ENCODE measurements at places on chromosomes 1 and 21.

DNA sequence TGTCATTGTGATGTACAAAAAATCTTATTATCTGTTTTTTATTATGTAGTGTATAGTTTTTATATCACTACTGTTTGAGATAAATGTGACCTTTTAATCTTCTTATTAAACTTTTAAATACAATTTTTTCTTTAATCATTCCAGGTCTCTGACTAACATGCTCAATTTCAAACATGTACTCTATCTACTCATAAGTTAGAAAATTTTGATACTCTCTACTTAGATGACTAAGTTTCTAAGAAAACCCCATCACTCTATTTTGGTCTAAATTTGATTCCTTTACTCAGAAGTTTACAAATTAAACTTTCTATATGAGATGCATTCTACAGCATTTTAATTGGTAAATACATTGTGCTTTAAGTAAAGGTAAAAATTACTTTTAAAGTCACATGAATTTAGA lies 544.0 kb downstream of the PTBP2 start:
- DNase-seq, result no peak

GRCh38 chr1:24910751-24911650 lies 19.1 kb downstream of the RUNX3 start:
- DNase-seq, result no peak

DNA sequence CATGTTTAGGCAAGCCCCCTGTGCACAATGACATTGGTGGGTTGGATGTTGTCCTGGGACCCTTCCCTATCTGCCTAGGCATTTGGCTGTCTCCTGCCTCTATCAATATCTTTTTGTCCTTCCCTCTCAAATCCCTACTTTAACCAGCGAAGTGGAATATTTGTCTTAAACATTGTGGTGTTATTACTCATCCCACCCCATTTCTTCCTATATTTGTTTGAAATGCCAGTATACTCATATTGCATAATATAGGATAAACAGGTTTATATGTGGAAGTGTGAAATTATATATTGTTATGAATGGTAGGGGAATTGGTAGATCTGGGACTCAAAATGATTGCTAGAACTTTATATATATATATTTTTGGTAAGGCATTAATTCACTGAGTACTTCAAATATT lies 80.0 kb downstream of the ADGRL2 start:
- no peak for DNase-seq

DNA sequence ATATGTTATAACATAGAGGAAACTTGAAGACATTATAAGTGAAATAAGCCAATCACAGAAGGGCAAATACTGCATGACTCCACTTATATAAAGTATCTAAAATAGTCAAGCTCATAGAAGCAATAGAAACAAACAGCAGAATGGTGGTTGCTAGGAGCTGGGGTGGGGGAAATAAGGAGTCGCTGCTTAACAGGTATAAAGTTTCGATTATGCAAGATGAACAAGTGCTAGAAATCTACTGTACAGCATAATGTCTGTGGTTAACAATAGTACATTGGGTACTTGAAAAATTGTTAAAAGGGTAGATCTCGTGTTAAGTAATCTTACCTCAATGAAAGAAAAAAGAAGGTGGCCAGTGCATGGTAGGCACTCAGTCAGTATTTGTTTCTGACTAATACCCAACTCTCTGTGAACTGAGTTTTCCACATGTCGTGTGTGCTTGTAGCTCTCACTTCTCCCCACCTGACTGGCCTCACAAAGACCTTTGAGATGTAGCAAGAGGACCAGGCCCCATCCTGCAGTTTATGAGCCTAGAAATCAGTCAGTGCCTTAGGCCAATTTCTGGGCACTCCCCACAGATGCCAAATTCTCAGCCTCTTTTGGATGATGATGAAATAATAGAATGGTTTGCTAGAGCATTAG lies 14.7 kb upstream of the SPRR5 start:
- DNase-seq, result no peak

DNA sequence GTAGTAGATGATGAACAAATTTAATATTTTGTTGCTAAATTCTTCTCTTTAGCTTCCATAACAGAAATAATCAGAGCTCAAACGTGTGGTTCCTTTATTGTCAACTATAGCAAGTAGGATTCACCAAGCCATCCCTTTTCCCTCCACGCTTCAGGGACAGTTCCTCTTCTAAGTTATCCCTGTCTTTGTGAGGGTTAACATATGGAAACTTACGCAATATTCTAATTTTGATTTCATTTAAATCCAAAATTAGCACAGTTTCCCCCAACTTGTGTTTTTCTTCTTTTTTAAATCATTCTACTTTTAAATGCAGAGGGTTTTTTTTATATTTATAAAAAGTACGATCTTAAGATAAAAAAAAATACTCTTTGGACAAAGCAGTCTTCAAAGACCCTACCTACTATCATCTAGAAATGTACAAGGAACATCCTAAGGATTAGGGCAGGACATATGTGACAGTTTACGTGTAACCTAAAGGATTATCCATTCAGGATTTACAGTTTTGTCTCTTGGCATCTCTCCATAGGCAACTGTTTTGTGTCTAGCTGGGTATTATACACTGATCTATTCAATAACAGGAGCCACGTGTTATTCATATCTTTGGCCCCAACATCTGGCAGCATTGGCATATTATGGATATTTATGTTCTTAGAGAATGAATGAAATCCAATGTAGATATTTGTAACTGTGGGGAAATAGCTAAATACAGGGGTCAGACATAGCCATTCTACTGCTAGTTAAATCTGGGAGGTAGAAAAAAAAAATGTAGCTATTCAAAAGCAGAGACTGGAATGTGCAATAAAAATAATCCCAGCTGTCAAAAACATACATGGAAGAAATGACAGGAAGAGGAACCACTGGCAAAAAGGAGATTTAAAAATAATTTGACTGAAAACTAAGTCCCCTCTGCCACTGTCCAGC lies 272.9 kb downstream of the NEGR1 start:
- no peak for DNase-seq

DNA sequence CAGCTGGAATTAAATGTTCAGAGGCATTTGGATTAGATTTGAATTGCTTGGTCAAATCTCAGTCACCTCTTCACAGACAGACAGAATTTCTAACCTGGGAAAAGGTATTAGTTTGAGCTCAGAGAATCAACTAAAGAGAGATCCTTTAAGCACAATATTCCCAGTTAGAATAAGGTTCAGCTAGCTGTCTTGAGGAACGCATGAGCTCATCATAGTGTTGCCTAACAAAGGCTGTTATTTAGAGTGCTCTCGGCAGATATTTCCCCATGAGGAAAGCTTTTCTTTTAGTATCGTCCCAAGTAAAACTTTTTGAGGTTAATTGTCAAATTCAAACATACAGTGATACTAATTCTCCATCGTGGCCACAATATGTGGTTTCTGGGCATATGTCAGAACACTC lies 269.9 kb downstream of the HLX start:
- no peak for DNase-seq

GRCh38 chr1:234584926-234585325 lies 25.1 kb downstream of the IRF2BP2 start:
- no peak for DNase-seq

DNA sequence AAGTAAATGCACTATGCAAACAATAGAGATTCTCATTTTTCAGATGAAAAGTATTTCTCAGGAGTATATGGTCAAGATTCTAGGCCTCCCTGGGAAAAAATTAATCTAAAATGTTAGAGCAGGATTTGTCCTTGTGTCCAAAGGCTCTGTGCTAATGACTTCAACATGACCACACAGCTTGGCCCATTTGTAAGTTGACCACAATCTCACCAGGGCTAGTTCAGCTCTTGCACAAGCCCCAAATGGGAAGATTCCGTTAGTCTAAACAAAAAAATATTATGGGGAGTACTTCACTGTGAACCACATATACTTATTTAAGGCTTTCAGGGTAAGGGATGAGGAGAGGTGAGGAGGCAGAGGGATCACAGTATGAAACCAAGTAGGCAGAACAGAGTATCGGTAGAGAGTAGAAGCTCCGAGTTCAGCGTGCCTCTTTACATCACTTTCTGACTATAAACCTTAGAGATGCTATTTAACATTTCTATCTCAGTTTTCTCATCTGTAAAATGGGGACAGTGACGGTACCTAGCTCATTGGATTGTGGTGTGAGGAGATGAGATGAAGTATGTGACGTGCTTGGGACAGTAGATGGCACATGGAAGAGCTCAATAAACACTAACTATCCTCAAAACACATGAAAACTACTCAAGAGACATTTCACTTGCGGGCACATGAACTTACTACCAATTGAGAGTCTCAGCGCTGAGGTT lies 37.8 kb upstream of the CTTNBP2NL start:
- no peak for DNase-seq

DNA sequence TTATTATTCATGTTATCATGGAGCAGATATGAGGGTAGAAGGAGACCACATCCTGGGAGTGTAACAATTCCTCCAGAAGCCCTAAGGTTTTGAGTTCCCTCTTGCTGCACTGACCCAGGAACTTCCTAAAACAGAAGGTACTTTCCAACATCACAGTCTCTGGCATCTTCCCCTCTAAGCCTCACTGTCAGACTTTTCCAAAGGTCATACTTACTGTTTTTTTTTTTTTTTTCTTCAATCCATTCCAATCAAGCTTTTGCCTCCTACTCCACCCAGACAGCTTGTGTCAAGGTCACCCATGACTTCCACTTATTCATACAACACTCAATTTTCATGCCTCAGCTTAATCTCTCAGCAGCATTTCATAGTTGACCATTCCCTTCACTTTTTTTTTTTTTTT lies 18.4 kb upstream of the UQCRHL start:
- DNase-seq, result no peak

DNA sequence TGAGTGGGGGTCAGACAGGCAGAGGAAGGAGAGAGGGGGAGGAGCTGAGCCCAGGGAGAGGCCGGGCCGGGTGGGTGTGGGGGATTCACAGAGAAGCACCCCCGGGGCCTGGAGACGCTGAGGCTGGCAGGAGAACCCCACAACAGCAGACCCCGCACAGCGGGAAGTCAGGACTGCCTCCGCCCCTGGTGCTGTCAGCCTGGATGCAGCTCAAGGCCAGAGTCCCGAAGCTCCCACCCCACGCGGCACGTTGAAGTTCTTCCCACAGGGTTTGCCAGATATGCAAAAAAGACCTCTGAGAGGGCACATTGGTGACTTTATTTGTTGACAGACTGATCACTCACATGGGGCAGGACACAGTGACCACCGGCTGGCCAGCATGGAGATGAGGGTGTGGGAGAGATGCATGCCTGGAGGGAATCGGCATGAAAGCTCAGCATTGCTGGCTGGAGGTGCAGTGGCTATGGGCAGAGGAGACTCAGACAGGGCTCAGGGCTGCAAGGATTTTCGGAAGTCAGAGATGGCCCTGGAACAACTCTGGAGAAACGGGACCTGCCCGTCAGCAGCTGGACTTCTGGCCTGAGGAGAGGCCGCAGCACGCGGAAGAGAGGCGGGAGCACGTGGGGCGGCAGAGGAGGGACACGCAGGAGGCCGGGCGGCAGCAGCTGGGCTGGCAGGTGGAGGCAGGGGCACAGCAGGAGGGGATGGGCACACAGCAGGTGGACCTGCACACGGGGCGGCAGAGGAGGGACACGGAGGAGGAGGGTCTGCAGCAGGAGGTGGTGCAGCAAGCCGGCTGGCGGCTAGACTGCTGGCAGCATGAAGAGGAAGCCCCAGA lies 885 bp downstream of the KRTAP10-3 start:
- no peak for DNase-seq

GRCh38 chr1:106998431-106999002 lies 58.0 kb upstream of the PRMT6 start:
- no peak for DNase-seq

GRCh38 chr1:208942394-208943130 lies 641.0 kb upstream of the CAMK1G start:
- DNase-seq, result no peak

- no peak for DNase-seq
These were observed 89.8 kb upstream of the ARHGAP29 start for GRCh38 chr1:94327001-94327690.

DNA sequence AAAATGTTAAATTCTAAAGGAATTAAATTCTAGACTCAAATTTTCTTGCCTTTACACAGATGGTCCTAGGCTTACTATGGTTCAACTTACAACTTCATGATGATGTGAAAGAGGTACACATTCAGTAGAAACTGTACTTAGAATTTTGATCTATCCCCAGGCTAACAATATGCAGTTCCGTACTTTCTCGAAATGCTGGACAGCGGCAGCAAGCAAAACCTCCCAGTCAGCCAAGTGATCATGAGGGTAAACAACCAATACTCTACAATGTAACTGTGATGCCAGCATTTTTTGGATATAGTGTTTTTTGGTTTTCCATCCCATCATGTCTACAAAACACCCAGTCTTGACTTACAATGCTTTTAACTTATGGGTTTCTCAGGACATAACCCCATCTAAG lies 25.7 kb downstream of the VAV3 start:
- DNase-seq, result no peak

DNA sequence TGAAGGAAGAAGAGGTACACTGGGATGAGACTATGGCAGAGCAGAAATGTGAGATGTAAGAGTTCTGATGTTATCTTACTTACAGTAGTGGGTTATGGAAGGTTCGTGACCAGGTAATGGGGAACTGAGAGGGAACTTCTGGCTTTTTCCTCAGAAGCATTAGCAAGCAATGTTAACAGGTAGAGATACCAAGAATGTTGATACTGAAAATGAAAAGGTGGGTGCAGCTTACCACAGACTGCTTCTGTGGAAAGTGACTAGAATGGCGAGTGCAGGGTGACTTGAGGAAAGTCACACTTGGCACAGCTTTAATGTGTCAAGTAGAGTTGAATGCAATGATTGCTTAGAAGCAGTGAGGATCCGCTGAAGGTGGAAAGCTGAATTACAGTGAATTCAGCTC lies 70.8 kb downstream of the PLA2G4A start:
- no peak for DNase-seq

DNA sequence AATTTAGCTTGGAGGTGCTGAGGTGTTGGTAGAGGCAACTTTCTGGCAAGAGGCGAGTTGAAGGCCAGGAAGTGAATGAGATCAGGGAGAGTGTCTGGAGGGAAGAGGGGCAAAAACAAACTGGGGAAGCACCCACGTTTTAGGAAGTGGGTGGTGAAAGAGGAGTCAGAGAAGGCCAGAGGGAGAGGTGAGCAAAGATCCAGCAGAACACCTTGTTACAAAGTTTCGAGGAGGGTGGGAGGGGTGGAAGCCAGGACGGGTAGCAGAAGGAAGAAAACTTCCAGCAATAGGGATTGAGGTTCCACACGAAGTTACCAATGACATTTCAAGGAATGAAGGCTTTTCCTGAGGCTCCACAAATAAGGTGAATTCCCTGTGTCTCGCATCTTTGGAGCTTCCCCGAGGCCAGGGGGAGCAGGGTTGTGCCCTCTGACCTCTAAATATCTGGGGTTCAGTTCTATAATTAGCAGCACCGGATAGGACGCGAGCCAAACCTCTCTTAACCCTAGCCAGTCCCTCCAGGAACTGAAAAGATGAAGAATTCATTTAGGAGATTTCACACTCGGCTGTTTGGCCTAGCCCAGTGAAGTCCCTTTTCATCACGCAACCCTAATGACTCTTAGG lies 578 bp upstream of the SESN2 start:
- no peak for DNase-seq

GRCh38 chr21:31880816-31881215 lies 8.0 kb downstream of the HUNK start:
- no peak for DNase-seq

Measured in HFFc6 (cell line).